ENCODE measurements at places on chromosomes 7 and 10.

GRCh38 chr7:37285706-37286453 lies 162.8 kb downstream of the ELMO1 start:
- no peak for DNase-seq

GRCh38 chr10:97961945-97962344 lies 68.5 kb downstream of the CRTAC1 start:
- no peak for DNase-seq

- DNase-seq = no peak
Observed at GRCh38 chr7:77242554-77242953, 42.9 kb upstream of the FGL2 start.

- peak; percentile 68 for DNase-seq
Observed at GRCh38 chr7:48089046-48090003, at the start of gene UPP1. UPP1 (plus strand) TSS chr7:48089265; CDS start chr7:48094784, 5,519 bp downstream.

DNA sequence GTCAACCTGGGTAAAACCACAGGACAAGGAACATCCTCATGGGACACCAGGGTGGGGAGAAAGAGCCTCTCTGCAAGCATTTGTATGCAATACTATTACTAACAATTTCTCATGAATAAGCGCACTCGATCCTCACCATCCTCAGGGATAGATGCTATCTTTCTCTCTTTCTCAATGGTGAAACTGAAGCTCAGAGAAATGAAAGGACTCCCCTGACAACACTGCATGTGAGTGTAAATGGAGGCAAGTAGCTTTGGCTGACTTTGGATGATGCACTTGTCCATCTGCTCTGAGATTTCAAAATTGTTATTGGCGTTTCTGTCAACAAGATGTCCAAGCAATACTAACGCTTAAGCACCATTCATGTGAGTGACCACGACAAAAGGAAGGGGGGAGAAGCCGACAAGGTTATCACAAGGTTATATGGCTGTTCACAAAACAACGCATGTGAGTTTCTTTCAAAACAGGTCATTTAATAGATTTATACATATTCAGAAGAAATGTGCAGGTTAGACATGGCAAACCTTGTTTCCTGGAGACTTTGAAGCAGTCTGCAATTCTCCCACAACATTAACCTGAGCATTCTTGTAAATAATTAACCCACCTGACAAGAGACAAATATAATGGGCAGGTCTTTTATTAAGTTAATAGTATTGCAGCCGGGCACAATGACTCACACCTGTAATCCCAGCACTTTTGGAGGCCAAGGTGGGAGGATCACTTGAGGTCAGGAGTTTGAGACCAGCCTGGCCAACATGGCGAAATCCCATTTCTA lies 54.0 kb downstream of the IFIT5 start:
- DNase-seq = no peak

DNA sequence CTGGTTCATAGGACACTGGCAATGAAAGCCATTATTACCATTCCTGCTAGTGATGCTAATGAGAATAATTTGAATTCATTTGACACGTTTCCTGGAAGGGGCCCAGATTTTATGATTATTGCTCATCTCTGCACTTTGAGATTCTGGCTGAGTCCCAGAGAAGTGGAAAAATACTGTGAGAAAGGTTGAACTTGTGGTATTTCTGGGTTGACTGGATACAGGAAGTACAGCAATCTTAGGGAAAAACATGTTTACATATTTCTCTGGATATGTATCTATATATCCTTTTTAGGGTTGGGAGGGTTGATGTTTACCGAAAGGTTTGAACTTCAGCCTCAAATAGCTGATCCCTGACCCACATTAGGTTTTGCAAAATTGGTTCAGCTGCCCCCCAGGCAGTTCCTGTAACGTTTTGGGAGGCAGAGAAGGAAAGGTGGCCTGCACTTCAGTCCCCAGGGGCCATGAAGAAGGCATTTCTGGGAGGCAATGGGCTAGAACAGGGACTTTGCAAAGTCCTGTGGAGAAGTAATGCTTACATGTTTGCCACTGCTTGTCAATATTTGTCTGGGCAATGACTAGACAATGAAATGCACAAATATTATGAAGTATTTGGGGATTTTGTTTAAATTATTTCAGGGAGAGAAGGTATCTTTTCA lies 253.7 kb upstream of the PITRM1 start:
- DNase-seq = no peak

DNA sequence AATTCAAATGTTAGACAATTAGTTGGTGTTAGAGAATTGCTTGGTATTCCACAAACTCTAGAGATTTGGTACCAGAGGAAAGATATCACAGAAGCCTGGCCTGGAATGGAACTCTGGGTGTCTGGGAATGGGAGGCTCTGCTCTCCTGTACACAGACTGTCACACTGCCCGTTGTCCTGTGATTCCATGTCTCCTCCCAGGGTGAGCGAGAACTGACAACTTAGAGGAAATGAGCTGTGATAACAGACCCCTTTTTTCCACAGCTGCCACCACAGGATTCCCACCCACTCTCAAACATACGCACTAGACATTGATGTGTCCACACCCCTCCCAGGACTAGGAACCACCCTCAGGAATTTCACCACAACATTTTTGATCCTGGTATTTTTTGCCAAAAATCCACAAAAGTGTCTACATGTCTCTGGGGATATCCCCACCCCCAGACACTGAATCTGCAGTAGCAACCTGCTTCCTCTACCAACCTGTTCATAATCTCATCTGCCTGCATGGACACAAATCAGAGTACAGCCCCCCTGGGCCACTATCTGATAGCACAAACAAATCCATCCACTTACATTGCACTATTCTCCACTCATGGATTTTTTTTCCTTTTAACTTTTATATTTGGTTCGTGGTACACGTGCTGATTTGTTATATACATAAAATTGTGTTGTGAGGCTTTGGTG lies 4.7 kb downstream of the ZNF273 start:
- DNase-seq = no peak

- DNase-seq = no peak
Observed at GRCh38 chr10:19788902-19789301, 27.3 kb upstream of the PLXDC2 start.

- DNase-seq = no peak
Observed at GRCh38 chr10:132748545-132749370, 37.2 kb downstream of the NKX6-2 start.

GRCh38 chr10:24237801-24238395 lies 29.0 kb downstream of the KIAA1217 start:
- no peak for DNase-seq

GRCh38 chr10:69268761-69269416 lies 9.4 kb upstream of the HK1 start:
- no peak for DNase-seq

DNA sequence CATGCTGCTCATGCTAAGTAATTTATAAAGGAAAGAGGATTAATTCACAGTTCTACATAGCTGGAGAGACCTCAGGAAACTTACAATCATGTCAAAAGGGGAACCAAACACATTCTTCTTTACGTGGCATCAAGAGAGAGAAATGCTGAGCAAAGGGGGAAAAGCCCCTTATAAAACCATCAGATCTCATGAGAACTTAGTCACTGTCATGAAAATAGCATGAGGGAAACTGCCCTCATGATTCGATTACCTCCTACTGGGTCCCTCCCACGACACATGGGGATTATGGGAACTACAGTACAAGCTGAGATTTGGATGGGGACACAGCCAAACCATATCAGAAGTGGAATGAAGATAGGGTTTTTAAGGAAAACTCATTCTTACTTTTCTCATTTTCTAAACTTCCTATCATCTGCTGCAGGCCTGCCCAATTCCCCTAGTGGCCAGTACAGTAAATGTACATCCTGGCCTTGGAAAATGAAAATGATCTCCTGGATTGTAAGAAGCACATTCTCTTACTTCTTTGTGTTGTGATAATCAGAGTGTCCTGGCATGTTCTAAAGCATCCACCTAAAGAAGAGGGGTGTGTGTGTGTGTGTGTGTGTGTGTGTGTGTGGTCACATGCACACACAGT lies 421.5 kb downstream of the LRMDA start:
- DNase-seq = no peak

- no peak for DNase-seq
Observed at GRCh38 chr7:117810642-117811512, 62.4 kb downstream of the CTTNBP2 start.

DNA sequence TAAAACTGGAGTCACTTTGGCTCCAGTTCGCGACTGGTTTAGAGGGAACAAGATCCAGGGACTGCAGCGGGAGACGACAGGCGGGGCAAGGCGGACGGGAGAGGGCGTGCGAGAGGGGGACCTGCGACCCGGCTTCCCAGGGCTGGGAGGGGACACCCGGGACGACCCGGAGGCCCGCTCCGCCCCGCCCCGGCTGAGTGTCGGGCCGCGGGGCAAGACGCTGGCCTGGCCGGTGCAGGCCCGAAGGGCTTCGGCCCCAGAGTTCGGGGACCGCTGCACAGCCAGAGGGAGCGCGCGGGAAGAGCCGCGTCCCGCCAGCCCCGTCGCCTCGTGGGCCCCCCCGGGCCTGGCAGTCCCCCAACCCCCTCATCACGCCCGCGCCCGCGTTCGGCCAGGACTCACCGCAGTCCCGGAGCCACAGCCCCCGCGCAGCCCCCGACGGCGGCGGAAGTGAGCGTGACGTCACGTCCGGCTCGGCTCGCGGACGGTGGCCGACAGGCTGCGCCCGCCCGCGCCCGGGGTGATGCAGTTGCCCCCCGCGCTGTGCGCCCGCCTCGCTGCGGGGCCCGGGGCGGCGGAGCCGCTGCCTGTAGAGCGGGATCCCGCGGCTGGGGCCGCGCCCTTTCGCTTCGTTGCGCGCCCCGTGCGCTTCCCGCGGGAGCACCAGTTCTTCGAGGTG lies at the start of the genes TUBGCP2 and ZNF511:
Gene TUBGCP2 (minus strand): TSS at position 452 of the 679 bp plus-strand sequence. CDS start 5,931 bp downstream, outside the sequence.
Gene ZNF511 (plus strand): TSS at position 494 of the 679 bp plus-strand sequence. CDS start 30 bp downstream, at position 524.
- DNase-seq = peak; percentile 94

GRCh38 chr7:35985126-35985754 lies 167.8 kb upstream of the EEPD1 start:
- DNase-seq = peak; percentile 67

- no peak for DNase-seq
Observed at GRCh38 chr7:91187061-91187460, 77.2 kb upstream of the FZD1 start.

GRCh38 chr7:46544396-46545008 lies 623.4 kb upstream of the IGFBP3 start:
- no peak for DNase-seq

Data from central memory CD4-positive, alpha-beta T cell (primary cell).